ENCODE measurements at places on chromosomes 1 and 21.

GRCh38 chr21:25586326-25586725, 21.0 kb downstream of the MRPL39 start:
- DNase-seq = no peak

- no peak for DNase-seq
Observed at GRCh38 chr1:11722538-11722937, 13.4 kb upstream of the AGTRAP start.

GRCh38 chr1:201015551-201016091, 7.9 kb downstream of the KIF21B start:
- DNase-seq = no peak

- DNase-seq = no peak
Observed at GRCh38 chr1:44723496-44724295, 7.3 kb downstream of the RNU5D-1 start.

- DNase-seq = no peak
Observed at GRCh38 chr21:25759573-25759972, 24.8 kb downstream of the GABPA start.

- DNase-seq = no peak
Observed at GRCh38 chr21:8992731-8993174, 1528.6 kb upstream of the TPTE start.

DNA sequence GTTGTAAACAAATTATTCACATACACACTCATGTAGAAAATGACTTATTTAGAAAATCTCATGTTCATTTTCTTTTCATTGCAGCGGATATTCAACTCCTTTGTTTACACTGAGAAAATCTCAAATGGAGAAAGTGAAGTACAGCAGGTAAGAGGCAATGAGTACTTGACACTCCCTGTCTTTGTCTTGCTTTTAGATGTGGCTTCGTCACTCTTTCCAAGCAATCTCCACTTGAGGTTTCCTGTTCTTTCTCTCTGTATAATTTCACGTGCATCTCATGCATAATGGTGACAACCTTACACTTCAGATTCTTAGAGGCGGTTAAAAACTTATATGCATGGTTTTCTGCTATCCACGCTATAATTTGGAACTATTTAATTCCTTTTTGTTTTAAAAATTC, 80.6 kb downstream of the CACHD1 start:
- peak; percentile 50 for DNase-seq

- no peak for DNase-seq
Observed at GRCh38 chr1:159862031-159862430, 426 bp downstream of the VSIG8 start.

DNA sequence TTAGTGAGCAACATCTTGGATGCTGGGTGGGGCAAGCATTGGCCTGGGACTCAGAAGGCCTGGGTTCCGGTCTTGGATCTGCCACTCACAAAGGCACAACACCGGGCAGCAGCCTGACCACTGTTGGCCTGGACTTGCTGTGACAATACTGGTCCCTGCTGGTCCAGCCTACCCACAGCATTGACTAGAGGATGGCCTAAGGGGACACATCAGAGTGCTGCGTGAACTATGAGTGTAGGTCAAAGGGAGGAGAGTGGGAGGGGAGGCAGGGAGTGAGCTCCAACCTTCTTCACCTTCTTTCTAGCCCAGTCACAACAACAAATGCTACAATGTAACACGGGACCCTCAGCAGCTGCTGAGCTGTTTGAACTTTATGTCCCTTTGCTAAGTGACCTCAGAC, 31.1 kb downstream of the TMEM50A start:
- DNase-seq = no peak

GRCh38 chr1:224906340-224906739, 23.1 kb upstream of the DNAH14 start:
- DNase-seq = no peak

GRCh38 chr21:42858185-42858847, 21.0 kb downstream of the WDR4 start:
- no peak for DNase-seq

DNA sequence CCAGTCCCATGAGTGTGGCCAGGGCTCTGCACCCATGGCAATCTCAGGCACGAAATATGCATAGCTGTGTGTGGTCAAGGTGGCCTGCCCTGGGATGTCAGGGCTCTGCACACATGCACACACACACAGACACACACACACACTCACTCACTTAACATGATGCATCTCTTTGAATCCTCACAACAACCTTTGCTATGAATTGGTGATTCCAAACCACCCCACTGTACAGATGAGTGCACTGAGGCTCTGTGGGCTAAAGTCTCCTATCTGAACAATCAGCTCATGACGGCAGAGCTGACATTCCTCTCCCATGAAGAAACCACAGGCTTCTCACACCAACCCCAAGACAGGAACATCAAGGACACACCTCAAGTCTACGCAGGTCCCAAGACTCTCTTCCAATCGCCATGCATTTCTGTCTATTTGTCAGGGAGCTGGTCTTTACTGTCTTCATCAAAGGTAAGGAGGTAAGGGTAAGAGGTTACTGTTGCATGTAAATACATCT, 131.6 kb downstream of the ETS2 start:
- no peak for DNase-seq

- DNase-seq = no peak
Observed at GRCh38 chr1:162136760-162137159, 67.3 kb downstream of the NOS1AP start.

- DNase-seq = no peak
Observed at GRCh38 chr1:167763525-167764220, 41.9 kb downstream of the MPZL1 start.

DNA sequence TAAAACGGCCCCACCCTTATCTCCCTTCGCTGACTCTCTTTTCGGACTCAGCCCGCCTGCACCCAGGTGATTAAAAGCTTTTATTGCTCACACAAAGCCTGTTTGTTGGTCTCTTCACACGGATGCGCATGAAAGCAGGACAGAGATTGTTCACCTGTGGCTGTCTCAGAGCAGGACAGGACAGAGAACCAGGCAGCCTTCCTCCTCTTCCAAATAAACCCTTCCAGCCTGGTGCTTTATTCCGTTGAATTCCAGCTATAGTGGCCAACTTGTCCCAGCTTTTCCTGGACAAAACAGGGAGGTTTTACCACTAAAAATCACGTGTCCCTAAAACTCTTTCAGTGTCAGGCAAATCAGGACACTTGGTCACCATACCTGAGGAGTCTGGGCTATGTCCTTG, 9.5 kb upstream of the DMRTB1 start:
- no peak for DNase-seq

GRCh38 chr1:216523449-216524190, 100.4 kb upstream of the USH2A start:
- DNase-seq = no peak

GRCh38 chr1:208837242-208837641, 593.1 kb upstream of the PLXNA2 start:
- DNase-seq = no peak

DNA sequence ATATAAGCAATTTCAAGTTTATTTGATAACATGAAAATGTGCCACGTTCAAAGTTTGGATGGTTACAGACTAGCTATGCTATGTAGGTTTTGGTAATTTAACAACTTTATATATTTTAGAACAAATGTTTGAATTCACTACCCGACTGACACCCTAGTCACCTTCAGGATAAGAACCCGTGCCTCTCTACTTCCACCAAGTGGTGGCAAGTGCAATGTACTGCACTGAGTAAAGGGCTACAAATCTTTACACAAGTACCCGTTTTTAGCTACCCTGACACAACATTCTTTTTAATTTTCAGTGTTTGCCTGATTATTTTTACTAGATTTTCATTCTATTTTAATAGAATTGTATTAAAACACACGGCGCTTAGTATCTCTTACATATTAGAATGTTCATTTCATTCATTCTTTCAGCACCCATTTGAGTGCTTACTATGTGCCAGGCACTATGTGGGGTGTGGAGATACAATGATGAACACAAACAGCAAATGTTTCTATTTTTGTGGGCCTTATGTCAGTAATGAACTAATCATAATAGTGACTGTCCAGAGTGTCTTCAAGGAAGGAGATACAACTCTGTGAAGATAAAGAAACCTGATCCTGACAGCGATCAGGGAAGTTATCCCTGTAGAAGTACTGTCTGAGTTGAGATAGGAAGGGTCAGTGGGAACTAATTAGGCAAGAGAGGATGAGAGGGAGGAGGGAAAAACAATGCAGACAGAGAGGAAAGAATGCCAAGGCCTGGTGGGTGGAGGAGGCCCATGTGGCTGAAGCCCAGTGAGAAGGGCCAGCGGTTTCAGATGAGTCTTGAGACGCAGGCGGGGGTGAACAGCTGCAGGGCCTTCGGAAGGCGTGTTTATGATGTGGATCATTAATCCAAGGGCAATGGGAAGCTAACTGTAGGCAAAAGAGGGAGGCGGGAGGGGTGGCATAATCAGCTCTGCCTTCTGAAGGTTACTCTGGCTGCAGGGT, 3.8 kb downstream of the LCA5L start:
- peak; percentile 55 for DNase-seq

- no peak for DNase-seq
Observed at GRCh38 chr1:30798389-30799232, 41.0 kb upstream of the LAPTM5 start.

GRCh38 chr1:247487057-247487456, 29.2 kb upstream of the OR2B11 start:
- peak; percentile 45 for DNase-seq

DNA sequence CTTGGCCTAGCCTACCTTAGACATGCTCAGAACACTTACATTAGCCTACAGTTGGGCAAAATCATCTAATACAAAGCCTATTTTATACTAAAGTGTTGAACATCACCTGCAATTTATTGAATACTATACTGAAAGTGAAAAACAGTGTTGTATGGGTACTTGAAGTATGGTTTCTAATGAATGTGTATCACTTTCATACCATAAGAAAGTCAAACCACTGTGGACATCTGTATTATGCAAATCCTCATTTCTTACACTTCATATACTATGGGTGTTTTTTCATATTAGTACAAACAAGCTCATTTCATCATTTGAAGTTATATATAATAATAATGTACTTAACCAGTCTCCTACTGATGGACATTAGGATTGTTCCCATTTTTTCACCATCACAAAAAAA, 41.2 kb downstream of the TDRD5 start:
- no peak for DNase-seq

DNA sequence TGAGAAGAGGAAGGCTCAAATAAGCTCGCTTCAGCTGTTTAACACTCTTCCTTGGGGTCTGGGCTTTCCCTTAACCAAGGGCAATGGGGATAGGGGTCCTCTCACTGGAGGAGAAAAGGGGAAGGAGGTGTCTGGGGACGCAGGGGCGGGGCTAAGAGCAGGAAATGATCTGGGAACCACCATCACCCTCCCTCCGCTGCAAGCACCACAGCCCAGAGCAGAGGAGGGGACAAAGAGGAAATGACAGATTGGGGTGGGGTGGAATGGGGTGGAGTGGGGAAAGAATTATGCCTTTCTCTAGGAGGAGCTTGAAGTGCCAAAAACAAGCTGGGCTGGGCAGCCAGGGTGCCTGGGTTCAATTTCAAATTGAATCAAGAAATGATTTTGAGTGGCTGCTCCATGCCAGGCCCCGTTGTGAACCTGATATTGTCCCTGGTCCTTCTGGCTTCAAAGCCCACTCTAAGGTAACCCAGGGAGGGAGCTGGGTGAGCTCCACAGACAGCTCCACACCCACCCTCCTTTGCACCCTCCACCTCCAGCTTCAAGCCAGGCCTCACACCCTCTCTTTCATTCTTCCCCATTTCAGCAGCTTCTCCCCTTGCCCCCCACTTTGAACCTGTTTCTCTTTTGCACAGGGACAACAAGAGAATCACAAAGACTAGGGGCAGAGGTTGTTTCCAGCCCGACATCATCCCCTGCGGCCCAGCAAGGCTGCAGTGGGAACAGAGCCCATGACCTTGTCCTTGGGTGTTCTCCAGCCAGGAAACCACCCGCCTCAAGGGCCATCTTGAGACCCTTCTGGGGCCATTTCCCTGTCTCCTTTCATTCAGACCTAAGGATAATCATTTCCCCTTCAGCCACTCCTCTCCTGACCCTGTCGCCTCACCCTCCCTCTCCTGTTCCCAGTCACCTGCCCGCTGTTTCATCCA, 1.1 kb downstream of the ARHGAP30 start:
- DNase-seq = no peak

GRCh38 chr1:206015071-206015470, 8.6 kb downstream of the CTSE start:
- DNase-seq = no peak

GRCh38 chr1:160830321-160831153, 32.1 kb downstream of the CD244 start:
- peak; percentile 61 for DNase-seq

DNA sequence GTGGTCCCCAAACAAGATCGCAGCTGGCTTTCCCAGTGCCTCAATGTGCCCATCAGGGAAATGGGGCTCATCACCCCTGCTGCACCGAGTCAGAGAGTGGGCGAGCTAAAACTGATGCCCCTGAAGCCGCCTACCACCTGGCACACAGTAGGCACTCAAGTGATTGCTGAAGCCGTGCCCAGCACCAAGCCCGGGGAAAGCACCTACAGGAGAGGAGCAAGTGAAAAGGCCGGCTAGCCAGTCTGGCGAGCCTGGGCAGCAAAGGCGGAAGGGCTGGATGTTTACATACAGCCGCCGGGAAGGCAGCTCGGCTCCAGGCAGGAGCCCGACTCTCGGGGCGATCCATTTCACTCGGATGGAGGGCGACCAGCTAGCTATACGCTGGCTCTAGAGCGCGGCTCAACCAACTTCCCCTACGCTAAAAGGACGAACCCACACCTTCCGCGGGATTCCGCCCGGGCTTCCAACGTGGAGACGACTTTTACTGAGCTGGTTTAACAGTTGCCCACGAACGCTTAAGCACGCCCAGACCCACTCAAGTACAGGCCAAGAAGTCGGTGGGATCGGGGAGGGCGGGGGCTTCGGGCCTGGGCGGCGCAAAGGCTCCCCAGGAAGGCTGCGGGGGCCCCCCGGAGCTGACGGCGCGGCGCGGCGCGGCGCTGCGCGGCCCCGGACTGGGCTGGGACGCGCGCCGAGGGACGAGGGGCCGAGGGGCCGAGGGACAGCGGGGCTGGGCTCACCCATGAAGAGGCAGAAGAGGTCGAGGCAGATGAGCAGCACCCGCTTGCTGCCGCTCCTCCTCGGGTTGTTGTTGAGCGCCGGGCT, 1.0 kb downstream of the PLPP3 start:
- DNase-seq = peak; percentile 52

GRCh38 chr1:47232187-47232874, at the start of gene TAL1:
Gene TAL1, minus strand, starts transcription at chr1:47232225. Its CDS starts 6,337 bp downstream, at chr1:47225888.
- no peak for DNase-seq

DNA sequence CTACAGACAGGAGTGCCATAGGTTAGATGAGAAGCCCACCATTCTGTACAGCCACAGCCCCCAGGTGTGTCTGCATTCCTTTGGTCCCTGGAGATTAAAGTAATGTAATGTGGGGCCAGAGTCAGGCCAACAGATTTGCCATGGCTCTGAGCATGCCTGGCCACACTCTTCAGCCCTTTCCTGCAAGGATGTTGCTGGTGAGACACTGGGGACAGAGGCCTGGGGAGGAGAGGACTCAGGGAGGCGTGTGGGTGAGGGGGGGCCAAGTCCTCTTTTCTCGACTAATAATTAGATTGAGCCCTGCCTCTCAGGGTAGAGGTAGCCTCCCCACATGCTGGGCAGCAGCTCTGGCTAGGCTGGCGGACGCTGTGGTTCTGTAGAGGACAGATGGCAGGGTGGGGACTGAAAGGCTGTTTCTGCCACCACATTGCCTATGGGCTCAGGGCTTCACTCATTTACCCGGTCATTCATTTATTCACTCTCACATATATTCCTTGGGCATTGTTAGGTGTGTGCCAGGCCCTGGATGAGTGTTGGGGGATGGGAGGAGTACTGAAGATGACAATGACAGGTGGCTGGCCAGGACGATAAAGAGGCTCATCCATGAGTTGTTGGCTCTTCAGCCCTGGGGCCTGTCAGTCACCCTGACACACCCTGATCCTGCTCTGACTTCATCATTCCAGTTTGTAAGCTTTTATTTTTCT, 7.1 kb upstream of the PRCC start:
- no peak for DNase-seq
